ENCODE measurements at places on chromosomes 1 and 21.

GRCh38 chr1:201456499-201457309 is 12.3 kb downstream of the PHLDA3 start:
- DNase-seq, result no peak

DNA sequence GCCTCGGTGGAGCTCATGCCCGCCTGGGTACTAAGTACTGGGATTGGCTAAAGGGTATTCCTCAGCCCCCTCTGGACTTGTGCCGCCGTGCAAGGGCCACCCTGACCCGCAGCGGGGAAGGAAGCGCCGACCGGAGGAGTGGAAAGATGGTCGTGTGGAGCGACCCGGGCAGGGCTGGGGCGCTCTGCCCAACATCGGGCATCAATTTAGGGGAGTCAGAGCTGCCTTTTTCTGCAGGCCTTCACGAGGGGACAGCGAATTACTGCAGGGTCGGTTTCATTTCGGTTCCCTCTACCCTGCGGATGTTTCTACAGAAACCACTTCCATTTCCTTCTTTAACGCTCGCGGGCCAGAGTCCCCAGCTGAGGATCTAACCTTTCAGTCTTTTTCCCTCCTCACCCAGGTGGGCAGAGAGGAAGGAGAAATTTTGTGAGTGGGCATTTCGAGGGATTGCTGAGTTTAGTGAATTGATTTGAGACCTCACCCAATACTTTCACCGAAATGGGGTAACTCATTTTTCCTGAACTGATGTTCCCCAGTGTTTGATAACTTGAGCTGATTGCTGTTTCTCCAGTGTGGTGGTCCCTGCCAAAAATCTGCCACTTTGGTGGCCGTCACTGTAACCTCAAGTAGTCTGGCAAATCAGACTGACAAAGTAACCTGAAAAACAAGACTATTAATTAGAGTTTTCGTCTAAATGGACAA is 1.1 kb downstream of the TOR1AIP1 start:
- DNase-seq, result no peak

GRCh38 chr1:200887036-200887435 is 7.7 kb upstream of the INAVA start:
- DNase-seq, result no peak

DNA sequence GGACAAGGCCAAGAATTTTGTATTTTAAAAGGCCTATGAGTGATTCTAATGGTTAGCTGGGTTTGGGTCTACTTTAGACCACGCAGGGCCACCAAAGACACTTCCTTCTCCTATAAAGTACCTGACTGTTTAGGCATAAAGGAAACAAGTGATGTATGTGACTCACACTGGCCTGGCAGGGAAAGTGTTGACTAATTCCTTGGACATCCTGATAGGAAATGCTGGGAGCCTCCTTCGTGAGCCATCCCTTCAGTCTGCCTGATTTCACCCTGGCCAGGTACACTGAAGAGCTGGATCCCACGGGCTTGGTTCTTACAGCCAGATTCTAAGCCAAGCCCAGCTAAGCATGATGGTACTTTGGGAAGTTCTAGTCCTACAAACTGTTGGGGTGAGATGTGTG is 100.5 kb upstream of the HMGB4 start:
- no peak for DNase-seq

DNA sequence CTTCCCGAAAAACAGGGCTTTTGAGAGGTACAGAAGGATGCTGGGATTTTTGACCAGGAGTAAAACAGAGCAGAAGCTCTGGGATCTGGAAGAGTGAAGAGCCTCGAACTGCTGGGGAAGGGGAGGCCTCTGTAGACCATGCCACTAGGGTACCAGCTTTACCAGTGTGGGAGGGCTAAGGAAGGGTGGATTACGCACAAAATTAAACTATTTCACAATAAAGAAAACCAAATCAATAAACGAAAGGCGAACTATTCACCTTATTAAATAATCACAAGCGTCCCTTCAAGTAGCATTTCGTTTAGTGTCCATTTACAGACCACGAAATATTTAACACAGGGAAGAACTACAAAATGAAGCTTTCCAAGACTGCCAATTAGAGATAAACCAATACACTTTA is 723 bp downstream of the CZIB start:
- no peak for DNase-seq
